T-helper 17 cell (primary cell): ENCODE measurements at places on chromosomes 7 and 10. TPM values are rescaled to one million over a fixed set of nuclear protein-coding genes. Genes with fewer than 3 reads are reported as not detected.

The H2BK1 gene
- total RNA-seq: 1.0 TPM

The PDK4 gene
- total RNA-seq: 0.20 TPM

The LRRD1 gene
- 0.22 TPM for total RNA-seq

The MAPK8 gene
- 34.0 TPM for total RNA-seq

The OR2A1 gene
- not detected for total RNA-seq

The TBX20 gene
- not detected for total RNA-seq

The FKBP14 gene
- 5.1 TPM for total RNA-seq

The FAM200A gene
- total RNA-seq: 2.5 TPM

The IPMK gene
- 3.5 TPM for total RNA-seq

The IFIT3 gene
- 5.4 TPM for total RNA-seq

The HOXA6 gene
- not detected for total RNA-seq

The HNRNPA2B1 gene
- 399 TPM for total RNA-seq

The C10orf143 gene
- 5.5 TPM for total RNA-seq

The KIAA1549 gene
- total RNA-seq: not detected

The PTN gene
- total RNA-seq: not detected

The ASIC3 gene
- 9.1 TPM for total RNA-seq

The GPRIN2 gene
- not detected for total RNA-seq

The RNF148 gene
- total RNA-seq: not detected

The CPVL gene
- 6.0 TPM for total RNA-seq

The GBF1 gene
- total RNA-seq: 44.6 TPM
